ACHN (cell line): ENCODE measurements at places on chromosomes 5 and 9.

GRCh38 chr9:71986900-71987299 lies 73.5 kb downstream of the C9orf57 start:
- no peak for DNase-seq

DNA sequence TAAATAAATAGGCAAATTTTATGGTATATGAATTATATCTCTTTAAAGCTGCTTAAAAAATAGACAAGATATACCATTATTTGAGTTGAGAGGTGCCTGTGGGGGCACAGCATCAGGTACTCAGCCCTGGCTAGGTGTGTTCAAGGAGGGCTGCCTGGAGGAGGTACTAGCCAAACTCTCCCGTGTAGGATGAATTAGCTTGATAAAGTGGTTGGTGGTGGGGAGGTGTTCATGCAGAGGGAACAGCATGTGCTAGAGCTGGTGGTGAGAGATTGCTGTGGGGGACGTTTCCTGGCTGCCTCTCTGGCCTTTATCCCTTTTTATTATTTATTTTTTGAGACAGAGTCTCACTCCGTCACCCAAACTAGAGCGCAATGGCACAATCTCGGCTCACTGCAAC lies 23.2 kb upstream of the NCS1 start:
- no peak for DNase-seq

DNA sequence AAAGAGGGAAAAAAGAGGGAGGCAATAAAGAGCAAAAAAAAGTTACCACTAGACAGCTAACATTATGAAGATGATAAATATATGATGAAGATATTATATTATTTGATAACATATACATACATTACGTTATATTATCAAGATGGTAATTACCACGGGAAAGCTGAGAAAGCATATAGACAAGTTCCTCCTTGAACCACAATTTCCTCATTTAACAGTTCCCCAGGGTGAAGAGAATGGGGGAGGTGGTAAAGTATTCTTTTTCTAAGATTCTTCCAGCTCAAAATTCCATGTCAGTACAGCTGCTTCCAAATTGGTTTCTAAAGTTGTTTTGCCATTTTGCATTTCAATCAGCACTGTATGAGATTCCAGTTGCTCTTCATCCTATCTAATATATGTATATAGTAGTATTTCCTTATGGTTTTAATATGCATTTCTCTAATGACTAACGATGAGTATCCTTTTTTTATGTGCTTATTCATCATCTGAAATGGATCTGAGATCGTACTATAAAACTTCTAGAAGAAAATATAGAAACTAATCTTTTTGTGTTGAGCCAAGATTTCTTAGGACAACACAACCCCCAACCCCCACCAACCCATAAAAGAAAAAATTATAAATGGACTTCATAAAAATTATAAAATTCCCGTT lies 49.5 kb upstream of the C9orf72 start:
- no peak for DNase-seq

DNA sequence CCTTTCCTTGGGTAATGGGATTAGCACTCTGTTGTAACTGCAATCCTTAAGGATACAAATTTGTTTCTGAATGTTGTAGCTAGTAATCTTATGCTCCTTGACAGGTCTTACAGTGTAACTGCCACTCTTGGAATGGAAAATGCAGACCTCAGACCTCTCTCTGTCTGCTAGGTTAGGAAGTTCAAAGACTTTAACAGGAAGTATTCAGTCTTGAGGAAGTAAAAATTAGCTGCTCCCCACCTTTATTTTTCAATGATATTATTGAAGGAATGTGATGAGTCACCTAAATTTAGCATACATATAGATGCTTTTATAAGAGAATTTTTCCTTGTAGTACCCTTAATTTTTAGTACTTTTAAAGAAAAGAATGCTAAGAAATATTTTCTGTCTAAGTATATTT lies 71.5 kb downstream of the PAM start:
- DNase-seq = no peak

GRCh38 chr5:28234356-28234968 lies 1196.1 kb upstream of the CDH9 start:
- no peak for DNase-seq

- no peak for DNase-seq
Measured at GRCh38 chr5:93477816-93478215, 103.2 kb downstream of the NR2F1-AS1 start.

- DNase-seq = no peak
Measured at GRCh38 chr9:117365438-117365837, 49.4 kb downstream of the ASTN2 start.

DNA sequence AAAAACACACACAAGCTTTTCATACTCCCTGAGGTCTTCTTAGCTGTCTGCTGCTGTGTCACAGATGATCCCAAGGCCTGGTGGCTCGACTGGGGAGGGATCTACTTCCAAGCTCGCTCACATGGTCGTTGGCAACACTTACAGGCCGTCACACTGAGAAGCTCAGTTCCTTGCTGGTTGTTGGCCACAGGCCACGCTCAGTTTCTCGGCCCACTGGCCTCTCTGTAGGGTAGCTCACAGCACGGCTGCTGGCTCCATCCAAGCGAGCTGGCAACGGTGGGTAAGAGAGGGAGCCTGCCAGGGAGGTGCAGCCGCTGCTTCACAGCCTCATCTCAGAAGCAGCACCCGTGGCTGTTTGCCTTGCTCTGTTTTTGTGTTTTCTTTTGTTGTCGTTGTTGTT lies 43.8 kb upstream of the GFPT2 start:
- no peak for DNase-seq

GRCh38 chr5:157718519-157718918 lies 12.7 kb upstream of the THG1L start:
- DNase-seq = peak; percentile 58

GRCh38 chr5:85823462-85824426 lies 794.0 kb upstream of the COX7C start:
- DNase-seq = no peak

DNA sequence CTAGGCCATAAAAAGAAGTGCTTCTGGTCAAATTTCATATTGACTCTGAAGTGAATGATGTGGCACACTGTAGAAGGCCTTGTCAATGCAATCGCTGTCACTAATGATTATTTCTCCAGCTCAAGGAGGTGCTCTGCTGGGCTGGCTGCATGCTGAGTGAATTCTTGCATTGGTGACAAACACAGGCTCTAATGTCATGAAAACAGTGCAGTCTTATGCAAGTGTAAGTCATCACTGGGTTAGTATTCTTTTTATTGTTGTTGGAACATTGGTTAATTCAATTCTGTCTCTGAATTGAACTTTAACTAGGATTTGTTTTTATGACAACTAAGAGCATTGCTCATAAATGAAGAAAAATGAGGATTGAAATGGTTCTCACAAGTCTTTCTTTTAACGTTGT lies 57.3 kb upstream of the CD180 start:
- no peak for DNase-seq

DNA sequence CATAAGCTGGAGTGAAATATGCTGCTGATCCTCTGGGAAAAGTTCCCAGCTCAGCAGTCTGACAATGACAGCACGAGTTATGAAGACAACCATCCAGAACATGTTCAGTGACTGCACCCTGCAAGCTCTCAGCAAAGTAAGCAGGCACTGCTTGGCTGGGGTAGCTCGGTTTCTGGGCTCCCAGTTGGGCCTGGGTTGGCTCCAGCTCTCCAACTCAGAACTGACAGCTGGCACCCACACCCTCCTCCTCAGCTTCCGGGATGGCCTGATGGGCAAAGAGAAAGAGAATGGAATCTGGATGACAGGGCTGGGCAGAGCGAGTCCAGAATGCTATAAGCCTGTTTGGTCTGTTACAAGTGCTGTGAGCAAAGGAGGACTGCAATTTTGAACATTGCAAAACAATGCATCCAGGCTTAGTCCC lies 185.0 kb downstream of the CSNK1G3 start:
- DNase-seq = no peak

- DNase-seq = no peak
Measured at GRCh38 chr5:124210111-124210910, 536.1 kb downstream of the ZNF608 start.

GRCh38 chr9:94833802-94834201 lies 107.3 kb downstream of the AOPEP start:
- no peak for DNase-seq

DNA sequence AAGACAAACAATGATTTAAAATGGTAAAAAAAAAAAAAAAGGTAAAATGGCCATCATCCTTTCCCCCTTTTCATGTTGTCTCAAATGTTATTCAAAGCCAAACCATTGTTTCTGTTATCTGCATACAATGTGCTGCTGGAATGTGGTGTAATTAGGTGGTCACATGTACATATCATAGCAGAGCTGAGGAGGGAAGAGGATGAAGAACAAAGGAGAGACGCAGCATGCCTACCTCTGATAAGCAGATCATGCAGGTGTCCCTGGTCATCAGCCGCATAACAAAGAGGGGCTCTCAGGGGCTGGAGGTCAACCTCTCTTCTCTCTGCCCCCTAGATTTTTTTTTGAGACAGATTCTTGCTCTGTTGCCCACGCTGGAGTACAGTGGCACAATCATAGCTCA lies 141.0 kb downstream of the CARTPT start:
- DNase-seq = no peak

DNA sequence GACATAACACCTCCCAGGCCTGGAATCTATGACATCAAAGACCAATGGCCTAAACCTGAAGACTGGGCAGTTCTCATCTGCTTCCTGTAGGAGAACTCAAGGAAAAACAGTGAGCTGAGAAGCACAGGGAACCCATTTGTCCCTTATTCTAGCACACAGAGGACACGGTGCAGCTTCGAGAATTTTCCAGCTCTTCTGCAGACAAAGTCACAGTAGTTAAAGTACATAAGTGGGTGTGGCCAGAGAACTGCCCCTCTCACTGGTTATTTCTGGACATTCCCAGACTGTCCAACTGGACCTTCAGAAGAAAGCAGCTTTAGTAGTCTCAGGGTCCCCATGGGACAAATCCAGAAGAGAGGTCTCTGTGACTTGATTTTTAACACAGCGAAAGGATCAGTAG lies 114.6 kb downstream of the KLHL3 start:
- DNase-seq = no peak

GRCh38 chr5:60945813-60946187 lies 795 bp downstream of the NDUFAF2 start:
- DNase-seq = peak; percentile 53

DNA sequence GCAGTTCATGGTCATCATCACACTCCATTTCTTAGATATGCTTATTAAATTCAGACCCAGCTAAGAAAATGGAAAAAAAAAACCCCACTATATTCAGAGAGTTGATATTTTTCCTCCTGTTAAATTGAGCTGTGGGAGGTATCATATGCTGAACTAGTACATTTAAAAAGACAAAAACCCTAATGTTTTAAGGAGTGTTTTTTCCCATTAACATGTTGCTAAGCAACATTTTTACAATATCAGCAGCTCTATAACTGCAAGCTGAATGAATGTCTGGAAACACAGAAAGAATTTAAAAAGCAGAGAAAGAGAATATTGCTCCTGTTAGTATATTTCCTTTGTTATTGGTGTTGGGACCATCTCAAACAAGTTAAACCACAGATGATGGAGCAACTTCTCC lies 265.8 kb upstream of the GRIA1 start:
- no peak for DNase-seq

DNA sequence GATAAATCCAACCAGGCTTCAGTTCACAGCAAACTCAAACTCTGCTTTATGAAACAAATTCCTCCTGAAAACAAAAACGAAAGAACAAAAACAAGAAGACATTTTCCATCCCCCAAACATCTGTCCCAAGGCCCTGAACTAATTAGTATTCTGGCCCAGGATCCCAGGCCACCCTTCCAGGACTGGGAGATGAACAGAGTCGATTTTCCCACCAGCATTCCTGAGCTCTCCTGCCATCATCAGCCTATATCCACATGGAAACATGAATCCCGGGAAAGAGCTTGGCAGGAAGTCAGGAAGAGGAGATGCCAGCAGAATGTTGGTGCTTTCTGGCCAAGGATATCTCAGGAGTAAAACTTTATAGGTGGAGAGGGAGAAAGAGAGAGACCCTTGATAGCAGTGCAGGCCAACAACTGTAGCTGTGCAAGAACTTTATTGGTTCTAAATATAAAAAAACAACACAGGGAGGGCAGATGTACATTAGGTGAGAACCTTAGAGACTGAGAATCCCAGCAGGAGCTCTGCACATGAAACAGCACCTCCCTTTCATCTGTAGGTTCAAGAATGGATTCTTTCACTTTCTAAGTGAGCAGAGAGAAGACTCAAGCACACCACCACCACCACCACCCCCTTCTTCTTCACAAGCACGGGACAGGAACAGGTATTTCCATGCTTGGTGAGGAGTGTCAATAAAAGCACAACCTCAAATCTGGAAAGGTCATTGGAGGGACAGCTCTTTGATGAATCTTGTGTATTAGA lies 190.7 kb upstream of the TAS2R1 start:
- DNase-seq = no peak

GRCh38 chr5:93411716-93412115 lies 169.3 kb downstream of the NR2F1-AS1 start:
- no peak for DNase-seq

DNA sequence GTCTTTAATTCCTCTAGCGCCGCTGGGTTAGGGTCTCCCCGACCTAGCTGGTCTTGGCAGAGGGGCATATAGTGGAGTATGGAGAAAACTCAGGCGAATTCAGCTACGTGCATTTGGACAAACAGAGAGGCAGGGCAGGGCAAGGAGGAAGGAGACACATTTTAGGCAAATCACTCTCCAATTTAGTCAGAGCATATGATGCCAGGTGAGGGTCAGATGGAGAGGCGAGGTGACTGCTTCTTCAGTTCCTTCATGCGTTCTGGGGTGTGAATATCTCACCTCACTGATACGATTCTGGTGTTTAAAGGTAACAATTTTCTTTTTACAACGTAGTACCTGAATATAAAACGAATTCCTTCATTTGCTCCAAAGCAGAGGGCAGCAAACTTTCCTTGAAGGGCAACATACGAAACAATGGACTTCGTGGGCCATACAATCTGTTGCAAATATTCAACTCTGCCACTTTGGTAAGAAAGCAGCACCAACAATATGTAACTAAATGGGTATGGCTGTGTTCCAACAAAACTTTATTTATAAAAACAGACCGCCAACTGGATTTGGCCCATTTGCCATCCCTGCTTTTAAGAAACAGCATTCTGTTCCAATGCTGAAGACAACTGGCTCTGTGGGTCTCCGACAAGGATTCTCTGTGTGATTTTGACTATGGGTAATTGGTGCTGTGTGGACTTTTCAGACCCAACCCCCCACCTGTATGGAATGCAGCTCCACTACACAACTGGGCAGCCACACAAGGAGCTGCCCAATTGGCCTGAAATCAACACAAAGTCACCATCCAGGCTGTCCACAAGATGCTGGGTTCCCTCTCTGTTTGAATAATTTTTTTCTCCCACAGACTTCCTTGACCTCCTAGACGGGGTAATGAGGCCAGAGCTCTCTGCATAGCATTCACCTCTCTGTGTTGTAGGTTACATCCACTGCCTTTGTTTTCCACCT lies 53.8 kb downstream of the RAPGEF1 start:
- no peak for DNase-seq

DNA sequence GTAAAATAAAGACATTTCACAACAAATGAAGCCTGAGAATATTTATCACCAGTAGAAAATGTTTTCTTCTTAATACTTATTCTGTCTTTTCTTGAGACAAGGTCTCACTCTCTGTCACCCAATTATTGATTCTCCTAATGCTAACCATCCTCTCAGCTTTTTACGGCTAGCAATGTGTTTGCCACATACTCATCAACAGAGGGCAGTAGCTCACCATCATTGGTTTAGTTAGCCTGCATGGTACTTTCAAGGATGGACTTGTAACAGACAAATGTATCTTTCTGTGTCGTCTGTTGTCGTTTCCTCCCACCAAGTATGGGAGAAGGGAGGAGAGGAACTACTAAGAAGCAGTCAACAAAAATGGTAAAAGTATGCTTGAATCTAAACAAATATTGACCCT lies 5.9 kb upstream of the ACO1 start:
- DNase-seq = peak; percentile 70
